NCI-H226 (cell line): ENCODE measurements at places on chromosomes 16 and 17.

DNA sequence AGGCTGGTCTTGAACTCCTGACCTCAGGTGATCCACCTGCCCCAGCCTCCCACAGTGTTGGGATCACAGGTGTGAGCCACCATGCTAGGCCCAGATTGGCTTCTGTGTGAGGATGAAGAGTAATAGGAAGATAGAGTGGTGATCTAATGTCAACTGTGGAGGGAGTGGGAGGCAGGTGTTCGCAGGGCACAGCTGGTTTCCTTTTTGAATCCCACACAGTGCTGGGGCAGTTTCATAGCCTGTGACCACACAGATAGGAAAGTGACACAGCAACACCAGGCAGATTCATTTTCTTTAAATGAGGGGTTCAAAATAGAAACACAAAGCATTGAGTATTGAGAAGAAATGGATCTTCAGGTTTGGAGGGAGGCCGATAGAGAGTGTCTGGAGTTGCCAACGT is 540.3 kb downstream of the WWOX start:
- DNase-seq = no peak

GRCh38 chr17:21275579-21276263 is 8.8 kb upstream of the MAP2K3 start:
- peak; percentile 79 for DNase-seq

DNA sequence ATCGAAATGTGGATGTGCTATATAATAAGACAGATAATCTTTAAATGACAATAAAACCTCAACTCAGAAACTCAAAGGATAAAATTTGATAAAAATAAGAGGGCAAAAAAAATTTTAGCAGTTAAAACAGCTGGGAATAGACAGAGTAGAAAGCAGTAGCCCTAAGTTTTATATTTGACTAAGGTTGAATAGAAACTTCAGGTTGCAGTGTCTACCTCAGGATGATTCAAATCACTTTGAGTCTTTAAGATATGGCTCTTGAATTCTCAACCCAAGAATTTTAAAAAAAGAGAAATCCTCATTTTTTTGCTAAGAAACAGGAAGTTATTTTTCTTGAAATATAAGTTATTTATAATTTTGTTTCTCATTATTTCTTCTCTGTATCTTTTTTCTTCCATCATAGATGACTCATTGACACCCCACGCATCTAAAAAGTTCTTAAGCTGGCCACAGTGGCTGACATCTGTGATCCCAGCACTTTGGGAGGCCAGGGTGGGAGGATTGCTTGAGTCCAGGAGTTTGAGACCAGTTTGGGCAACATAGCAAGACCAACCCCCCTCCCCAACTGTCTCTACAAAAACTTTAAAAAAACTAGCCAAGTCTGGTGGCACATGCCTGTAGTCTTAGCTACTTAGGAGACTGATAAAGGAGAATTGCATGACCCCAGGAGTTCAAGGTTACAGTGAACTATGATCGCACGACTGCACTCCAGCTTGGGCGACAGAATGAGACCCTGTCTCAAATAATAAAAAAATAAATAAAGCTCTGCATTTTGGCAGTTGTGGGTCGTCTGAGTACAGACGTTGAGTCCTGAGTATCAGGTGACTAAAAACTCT is 23.9 kb downstream of the NFAT5 start:
- peak; percentile 14 for DNase-seq

GRCh38 chr16:58458606-58459343 is 41.2 kb upstream of the NDRG4 start:
- peak; percentile 47 for DNase-seq

DNA sequence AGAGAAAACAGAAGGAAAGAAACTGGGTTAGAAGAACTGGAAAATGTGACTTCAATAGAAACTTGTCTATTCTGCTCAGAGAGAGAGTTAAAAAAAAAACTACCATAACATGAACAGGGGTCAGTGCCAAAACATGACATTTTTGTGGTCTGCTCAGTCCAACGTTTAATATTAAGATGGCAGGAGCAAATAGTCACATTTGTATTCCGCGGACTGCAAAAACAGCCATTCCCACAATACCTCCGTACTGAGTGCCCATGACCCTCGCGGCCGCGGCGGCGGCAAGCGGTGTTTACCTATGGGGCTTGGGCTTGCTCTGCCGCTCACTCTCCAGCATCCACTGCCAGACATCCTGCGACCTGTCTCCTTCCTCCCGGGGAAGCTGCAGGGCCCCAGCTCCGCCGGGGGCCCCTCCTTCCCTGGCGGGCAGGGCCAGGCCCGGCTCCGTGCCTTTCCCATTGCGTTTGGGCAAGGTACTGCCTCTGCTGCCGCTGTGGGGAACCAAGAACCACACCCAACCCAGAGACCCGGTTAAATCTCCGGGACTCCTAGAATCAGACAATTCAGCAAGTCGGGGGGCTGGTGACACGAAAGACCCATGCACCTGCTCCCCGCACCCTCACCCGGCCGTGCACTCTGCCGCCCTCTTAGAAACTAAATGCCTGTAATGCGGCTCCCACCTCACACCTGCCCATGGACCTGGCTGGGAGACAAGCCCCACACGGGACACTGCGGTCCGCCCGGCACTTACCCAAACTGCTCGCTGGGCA is 24.7 kb downstream of the AXIN2 start:
- no peak for DNase-seq

- DNase-seq = peak; percentile 8
These were observed 39.7 kb downstream of the NACA2 start for GRCh38 chr17:61551255-61551742.

GRCh38 chr17:78962345-78962983 is 17.3 kb downstream of the LGALS3BP start:
- no peak for DNase-seq

DNA sequence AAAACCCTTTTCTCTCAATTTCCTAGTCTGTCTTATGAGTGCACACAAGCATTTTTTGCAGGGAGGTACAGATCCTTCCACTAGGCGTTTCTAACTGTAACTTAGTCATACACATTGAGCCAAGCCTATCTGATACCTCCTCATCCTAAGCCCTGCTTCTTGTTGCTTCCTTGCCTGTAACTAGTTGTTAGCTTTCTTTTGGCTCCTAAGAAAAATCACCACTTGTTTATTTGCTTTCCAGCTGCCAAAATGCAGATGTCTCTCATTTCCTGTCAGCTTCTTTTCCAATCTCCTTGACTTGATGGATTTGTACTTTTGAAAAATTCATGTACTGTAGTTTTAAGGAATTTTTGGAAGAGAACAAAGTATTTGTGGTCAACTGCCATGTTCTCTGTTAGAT is 73.7 kb downstream of the TNRC6C start:
- no peak for DNase-seq

DNA sequence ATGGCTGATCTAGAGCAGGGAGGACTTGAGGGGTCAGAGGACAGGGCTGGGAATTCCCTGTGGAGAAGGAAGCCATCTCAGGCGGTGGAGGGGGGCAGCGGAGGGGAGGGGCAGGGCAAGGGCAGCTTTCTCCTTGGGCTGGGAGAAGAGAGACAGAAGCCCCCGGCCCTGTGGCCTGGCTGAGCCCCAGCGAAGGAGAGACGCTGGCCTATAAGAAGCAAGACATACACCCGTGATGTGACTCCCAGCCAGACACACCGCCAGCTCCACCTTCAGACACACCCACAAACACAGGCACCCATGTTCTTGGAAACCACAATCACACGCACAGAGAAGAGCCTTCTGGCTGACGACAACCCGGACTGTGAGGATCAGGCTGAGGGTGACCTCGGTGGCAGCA is 10.0 kb downstream of the TRPV3 start:
- DNase-seq = no peak

- peak; percentile 28 for DNase-seq
These were observed 10.8 kb downstream of the LYRM1 start for GRCh38 chr16:20911361-20911760.

DNA sequence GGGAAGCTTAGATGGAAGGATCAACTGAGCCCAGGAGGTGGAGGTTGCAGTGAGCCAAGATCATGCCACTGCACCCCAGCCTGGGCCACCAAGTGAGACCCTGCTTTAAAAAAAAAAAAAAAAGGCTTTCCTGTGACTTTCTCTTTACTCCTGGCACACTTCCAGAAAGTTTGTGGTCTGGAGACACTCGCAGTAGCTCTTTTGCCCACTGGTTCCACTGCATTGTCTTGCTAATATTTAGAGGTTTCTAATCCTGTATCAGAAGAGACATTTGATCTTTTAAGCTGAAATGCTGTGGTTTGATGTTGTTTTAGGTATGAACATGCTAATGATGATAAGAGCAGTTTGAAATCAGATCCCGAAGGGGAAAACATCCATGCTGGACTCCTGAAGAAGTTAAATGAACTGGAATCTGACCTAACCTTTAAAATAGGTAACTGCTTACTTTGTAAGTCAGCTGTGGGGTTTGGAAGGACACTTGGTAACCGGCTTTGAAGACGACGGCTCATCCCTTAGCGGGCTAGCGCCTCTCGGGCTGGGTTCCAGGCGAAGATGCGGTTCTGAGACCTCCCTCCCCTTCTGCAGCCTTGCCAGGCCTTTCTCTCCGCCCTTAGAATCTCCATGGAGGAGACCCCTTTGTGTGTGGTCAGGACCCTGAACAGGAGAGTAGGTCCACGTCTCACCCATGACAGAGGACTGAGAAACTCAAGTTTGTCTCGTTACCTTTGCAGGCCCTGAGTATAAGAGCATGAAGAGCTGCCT is 23.1 kb downstream of the NTAN1 start:
- DNase-seq = no peak

- DNase-seq = no peak
These were observed 24.0 kb downstream of the ADGRG5 start for GRCh38 chr16:57566436-57566835.

DNA sequence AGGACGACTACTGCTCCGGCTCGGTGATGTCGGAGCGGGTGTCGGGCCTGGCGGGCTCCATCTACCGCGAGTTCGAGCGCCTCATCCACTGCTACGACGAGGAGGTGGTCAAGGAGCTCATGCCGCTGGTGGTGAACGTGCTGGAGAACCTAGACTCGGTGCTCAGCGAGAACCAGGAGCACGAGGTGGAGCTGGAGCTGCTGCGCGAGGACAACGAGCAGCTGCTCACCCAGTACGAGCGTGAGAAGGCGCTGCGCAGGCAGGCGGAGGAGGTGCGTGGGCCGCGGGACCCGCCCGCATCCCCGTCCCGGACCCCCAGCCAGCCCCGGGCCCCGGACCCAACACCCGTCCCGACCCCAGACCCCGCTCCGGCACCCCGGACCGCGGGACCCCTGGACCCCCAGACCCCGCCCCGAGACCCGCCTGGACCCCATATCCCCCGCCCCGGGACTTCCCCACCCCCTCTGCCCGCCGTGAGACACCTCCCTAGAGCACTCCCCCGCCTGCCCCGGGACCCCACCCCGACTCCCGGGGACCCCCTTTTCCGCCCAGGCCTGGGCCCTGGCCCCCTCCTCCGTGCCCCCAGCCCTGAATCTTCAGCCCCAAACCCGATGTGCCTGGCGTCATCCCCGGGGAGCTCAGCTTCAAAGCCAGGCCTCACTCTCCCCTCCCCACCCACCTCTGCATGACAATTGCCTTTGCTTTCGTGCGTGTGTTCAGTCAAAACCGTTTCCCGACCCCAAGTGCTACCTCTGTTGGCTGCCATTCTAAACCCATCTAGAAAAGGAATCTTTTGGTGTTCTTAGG is 594 bp downstream of the MAPK8IP3 start:
- no peak for DNase-seq

DNA sequence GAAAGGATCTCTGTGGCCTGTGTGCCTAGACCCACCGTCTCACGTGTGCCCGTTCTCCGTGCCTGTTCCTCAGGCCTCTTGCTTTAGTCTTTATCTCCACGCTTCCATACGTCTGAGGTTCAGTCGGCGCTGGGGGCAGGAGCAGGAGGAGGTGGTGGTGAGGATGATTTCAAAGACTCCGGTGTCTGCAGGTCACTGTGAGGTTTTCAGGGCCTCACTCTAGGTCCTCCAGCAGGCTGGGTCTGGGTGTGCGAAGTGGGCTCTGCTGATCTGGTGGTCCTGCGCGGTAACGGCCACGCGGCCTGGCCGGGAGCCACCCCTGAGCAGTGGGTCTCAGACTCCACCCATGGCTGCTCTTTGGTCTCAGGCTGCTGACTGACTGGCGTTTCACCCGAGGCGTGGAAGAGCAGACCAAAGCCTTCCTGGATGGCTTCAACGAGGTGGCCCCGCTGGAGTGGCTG is 14.4 kb upstream of the CLEC18A start:
- no peak for DNase-seq

- no peak for DNase-seq
These were observed 17.8 kb downstream of the HS3ST6 start for GRCh38 chr16:1900452-1900774.

- peak; percentile 96 for DNase-seq
These were observed 38.3 kb downstream of the TBX4 start for GRCh38 chr17:61490540-61490975.

- no peak for DNase-seq
These were observed at the start of gene SPEM1 for GRCh38 chr17:7419819-7420610. SPEM1 (plus strand) TSS chr17:7420324; CDS start chr17:7420385, 61 bp downstream.

GRCh38 chr17:17417718-17418181 is 59.0 kb upstream of the MED9 start:
- no peak for DNase-seq

DNA sequence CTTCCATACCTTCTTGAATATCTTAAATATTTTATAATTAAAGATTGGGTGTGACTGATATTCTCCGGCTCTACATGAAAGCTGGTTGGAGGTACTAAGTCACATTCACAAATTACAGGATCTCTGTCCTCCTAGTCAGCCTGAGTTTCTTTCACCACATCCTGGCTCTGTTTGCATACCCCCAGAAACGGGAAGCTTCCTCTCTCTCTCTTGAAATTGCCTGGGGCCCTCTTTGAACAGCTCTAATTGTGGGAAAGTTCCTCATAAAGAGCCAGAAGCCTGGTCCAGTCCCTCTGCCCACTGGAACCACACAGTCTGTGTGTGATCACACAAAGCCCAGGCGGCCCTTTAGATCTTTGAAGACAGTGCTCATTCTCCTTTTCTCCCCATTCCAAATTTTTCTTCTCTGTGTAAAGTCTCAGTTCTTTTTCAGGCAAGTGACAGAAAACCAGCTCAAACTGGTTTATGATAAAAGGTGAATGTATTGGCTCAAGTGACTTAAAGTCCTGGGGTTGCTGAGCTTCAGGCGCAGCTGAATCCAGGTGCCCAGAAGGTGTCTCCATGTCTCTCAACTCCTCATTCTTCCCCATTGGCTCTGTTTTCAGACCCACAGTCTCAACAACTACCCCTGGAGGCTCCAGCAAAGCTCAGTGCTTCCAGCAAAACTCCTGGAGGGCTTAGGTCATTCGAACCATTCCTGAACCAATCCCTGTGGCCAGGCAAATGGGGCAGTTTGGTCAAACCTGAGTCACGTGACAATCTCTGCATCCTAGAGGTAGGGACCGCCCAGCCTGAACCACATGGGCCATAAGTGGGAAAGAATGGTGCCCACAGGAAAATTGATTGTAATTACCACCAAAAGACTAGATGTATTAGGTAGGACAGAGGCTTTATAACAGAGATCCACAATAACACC is 8.5 kb upstream of the RAI1 start:
- DNase-seq = no peak

GRCh38 chr17:76018340-76018680 is 8.8 kb downstream of the EVPL start:
- no peak for DNase-seq

GRCh38 chr16:27403601-27403992 is 1.6 kb downstream of the IL21R start:
- no peak for DNase-seq
